Nucleus accumbens (tissue), 56 donors: ENCODE measurements at places on chromosomes 7 and 10.

GRCh38 chr10:42972946-42973345, 103.9 kb upstream of the RET start:
- DNase-seq: no peak

GRCh38 chr7:155714702-155715101, 70.2 kb downstream of the RBM33 start:
- no peak for DNase-seq

- no peak for DNase-seq
These were observed 239.1 kb downstream of the EBF3 start for GRCh38 chr10:129725011-129725410.

DNA sequence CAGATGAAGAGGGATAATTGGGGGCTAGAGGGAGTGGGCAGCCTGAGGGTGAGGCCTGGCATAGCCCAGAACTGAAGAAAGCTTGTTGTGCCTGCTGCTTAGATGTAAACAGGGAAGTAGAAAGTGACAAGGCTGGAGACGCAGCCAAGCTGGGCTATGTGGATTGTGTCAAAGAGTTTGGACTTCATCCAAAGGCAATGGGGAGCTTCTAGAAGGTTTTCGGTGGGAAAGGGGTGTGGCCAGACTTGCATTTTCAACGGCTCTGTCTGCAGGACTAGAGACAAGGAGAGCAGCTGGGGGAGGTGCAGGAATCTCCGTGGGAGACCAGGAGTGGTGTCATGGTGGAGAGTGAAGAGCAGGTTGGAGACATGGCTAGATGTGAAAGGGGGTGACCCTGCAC, 48.8 kb downstream of the GOLGA7B start:
- no peak for DNase-seq

DNA sequence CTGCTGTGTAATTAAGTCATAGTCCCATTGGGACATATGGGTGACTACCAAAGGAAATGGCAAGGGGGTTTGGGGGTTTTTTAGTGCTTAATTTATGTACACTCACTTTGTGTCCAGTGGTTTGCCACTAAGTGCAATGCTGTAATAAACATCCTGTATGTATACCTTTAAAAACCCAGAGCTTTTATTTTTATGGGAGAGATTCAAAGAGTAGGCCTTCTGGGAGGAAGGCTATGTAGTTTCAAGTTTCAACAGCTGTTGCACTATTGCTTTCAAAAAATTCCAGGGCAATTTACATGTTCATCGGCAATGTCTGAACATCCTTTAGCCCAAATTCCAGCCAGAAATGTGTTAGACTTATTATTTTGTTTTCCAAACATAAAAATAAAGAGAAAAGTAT, 744.7 kb downstream of the XPNPEP1 start:
- no peak for DNase-seq

DNA sequence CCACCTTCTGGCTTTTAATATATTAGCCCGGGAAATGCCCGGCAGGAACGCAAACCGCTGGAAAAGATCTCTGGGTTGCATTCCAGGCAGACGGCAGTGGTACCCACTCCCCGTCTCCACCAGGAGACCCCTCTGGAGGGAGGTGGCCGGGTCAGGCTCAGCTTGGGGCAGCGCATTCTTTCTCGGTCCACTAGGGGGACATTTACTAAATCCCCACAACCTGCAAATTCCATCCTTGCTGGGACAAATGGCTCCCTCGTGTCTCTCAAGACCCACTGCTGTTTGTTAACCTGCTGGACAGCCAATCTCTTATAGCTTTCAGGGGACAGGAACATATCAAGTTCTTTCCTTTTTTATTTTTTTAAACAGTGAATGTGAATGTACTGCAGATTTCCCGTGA, 45.8 kb upstream of the CARD11 start:
- DNase-seq: no peak

GRCh38 chr10:80187465-80188409, 17.6 kb downstream of the ANXA11 start:
- no peak for DNase-seq

DNA sequence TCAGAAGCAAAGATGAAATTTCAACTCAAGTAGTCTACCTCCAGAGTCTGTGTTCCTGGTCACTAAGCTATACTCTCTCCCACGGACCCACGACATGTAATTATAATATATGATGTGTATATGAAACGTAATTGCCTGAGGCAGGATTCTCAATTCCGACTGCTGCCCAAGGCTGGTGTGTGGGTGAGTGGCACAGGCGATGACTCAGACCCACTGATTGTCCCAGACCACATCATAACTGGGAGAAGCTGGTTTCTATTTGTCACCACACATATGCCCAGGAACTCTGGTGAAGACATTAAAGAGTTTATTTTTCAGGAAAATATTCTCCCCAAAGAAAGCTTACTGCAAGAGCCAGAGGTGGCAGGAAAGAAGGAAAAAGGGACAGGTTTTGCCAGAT, 219.3 kb downstream of the JAZF1 start:
- no peak for DNase-seq

DNA sequence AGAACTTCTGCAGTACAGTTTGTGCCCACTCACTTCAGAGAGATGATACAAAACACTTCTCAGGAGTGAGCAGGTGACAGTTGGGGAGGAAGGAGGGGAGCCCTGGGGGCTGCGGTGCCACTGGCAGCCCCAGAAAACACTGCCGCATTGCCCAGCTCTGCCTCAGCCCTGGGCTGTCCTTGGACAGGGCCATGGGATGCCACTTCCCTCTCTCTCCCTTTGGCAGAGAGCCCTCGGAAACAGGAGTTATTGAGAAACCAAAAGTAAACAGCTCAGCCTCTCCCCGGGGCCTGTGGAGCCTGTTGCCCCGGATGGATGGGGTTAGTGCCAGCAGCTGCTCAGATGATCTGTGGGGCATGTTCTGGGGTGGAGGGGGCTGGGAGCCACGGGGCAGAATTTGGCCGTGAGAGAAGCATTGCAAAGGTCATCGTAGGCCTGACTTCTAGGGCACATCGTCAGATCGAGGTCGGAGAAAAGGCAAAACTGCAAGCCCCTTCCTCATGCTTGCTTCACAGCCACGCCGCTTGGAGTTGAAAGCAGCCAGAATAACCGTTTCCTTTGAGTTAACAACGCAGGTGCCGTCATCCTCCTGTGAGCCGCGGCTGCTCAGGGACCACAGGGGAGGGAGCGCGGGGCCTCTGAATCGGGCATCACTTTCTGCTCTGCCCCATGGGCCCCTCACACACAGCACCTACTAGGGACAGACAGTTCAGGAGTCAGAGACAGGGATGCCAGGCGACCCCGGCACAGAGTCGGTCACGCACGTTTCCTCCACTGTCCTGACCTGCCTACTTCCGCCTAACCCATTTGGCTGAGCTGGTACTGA, 256.4 kb downstream of the CAMK1D start:
- peak; percentile 16 for DNase-seq

DNA sequence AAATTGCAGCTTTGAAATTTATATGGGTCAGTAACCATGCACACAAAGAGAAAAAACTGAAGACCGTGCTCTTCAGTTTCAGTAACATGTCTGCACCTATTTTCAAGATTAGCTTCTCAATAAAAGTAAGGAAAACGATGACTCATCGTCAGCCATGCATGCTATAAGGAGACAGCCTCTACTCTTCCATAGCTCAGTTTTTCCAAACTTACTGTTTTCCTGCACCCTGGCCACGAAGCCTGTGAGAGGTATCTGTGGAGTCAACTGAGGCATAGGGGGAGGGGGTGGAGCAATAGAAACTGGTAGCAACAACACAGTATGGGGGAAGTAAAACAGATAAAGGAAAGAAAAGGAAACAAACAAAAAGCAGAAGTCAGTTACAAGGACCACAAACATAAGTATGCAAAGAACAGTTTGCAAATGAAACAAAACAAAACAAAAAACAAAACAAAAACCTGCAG, 58.0 kb downstream of the PDSS1 start:
- DNase-seq: no peak

GRCh38 chr7:131471250-131472004, 85.0 kb downstream of the PODXL start:
- no peak for DNase-seq

- no peak for DNase-seq
These were observed 37.7 kb upstream of the FAM3C start for GRCh38 chr7:121433775-121434174.

DNA sequence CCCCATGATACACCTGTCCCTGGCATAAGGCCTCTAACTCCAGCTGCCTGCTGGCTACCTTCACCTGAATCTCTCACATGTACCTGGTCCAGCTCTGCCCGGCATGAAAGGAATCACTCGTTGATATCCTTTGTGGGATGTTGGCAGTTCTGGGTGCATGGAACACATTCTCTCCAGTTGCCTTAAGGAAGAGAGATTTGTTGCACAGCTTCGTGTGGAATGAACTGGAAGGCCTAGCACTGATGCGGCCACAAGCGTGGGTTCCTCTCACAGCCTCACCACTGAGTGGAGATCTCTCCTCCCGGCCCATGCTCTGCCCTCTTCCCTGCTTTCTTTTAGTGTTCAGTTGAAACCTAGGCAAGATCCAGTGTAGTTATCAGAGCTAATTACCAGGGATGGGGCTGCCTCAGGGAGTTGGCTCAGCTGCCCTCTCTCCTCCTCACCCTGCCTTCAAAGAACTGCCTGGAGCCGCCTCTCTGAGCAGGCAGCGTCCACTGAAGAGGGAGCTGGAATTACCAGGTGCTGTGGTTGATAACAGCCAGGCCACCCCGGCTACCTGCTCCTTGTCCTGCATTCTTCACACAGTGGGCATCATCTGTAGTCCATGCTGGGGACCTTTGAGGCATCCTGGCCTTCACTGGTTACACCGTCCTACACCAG, 194.3 kb downstream of the CCDC3 start:
- no peak for DNase-seq

DNA sequence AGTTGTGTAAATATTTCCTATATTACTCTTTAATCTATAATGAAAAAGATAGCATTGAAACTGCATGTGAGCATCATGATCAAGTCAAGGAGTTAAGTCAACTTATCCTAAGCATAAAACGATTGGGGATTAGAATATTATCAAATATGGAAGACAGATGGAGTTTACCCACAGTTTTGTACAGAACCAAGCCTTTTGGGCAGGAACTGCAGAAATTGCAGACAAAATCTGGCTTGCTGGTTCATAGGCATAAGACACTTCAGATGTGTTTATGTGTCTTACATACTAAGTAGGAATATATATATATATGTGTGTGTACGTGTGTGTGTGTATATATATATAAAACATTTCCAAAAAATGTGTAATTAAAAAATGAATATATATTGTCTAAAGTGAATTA, 375.4 kb upstream of the TPK1 start:
- DNase-seq: no peak

DNA sequence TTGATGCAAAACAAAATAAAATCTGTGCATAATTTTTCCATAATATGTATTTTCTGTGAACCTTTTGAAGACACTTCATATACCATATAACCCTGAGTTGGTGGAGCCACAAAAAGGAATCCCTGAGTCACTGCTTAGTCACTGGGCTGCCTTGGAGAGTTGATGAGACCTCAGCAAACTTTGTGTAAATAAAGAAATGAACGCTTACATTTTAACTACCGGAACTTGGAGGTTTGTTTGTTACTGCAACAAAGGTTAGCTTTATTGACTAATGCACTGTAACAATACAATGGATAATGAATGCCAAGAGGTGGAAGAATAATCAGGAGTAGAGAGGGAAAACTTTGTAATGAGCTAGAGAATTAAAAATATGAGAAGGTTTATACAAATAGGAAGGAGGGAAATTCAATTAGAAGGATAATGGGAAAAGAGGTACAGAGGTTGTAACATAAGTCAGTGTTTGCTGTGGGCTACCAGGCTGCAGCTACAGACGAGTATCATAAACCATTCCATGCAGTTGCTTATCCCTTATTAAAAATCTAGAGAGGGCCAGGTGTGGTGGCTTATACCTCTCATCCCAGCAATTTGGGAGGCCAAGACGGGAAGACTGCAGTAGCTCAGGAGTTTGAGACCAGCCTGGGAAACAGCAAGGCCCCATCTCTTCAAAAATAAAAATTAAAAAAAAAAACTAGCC, 1042.1 kb downstream of the TYW1 start:
- DNase-seq: no peak

GRCh38 chr7:141464551-141464950, 86.7 kb upstream of the AGK start:
- no peak for DNase-seq

- no peak for DNase-seq
These were observed 461.0 kb upstream of the NRG3 start for GRCh38 chr10:81414038-81414437.

DNA sequence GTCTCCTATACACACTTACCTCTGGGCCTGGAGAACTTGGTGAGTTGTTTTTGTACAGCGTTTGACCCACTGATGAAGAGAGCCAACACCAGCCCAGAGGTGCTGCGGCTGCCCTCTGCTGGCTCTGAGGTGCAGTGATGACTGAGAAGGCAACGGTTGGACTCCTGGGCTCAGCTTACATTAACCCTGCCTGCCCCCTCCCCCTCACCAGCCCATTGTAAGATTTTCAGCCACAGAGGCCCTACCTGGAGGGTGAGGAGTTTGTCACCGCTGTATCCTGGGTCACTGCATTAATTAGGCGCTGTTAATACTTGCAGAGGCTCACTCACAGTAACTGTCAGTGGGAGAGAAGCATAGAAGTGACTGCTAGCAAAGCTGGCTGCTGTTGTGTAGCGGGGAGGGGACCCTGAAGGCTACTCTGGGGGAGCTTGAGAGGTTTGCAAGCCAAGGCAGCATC, 19.0 kb upstream of the ANKRD2 start:
- DNase-seq: peak; percentile 60

DNA sequence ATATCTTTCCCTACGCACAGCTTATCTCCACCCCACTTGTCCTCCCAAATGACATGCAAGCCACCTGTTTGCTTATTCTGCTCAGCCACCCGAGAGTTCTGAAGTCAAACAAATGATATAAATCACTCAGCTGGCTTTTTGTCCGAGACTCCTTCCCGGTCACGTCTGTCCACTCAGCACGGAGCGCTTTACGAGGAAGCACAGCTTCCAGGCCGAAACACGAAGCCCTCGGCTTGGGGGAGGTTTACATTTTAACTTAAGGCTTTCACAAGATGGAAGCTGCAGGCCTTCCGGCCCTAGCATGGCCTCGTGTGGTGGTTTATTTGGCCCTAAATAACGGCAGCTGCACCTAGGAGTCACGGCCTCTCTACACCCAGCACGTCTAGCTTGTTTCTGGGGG, 60.1 kb upstream of the GNA12 start:
- no peak for DNase-seq

DNA sequence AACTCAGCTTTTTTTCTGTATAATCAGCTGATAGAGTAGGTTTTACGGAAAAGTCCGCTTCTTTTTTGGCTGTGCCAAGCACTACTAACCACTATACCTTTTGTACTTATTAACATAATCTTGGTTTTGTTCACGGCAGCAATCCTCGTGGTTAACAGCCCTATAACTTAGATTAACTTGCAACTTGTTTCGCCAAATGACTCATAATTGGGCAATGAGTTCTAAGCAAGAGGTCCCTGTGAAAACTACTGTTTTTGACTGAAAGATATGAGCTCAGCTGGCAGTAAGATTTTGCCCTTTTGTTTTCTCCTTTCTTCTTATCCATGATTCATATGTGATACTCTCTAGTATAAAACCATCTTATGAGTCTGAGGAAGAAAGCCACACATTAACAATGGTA, 345.0 kb upstream of the PCDH15 start:
- DNase-seq: no peak

- no peak for DNase-seq
These were observed 1.1 kb downstream of the PALS2 start for GRCh38 chr7:24574386-24574785.
